ENCODE measurements at places on chromosomes 11 and 22. TPM values are rescaled to one million over a fixed set of nuclear protein-coding genes. Genes with fewer than 3 reads are reported as not detected.

DNA sequence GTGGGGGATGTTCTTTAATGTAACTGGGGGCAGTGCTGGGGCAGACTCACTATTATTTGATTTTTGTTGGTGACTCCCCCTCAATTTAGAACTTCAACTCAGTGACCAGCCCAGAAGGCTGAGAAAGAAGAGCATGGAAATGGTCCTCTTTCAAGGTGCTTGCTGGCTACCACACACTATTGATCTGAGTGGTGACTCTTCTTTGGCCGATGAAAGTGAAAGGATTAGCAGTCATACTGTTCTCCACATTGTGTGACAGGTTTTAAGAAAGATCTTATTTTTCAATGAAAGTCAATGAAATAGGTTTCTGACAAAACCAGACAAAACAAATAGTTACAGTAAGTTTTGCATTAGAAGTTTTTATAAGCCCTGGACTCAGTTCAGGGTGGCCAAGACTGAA is 29.9 kb downstream of the NLRP14 start:
- no peak for DNase-seq

- no peak for DNase-seq
Observed at GRCh38 chr11:94815705-94816344, 47.7 kb downstream of the AMOTL1 start.

- DNase-seq: no peak
Observed at GRCh38 chr11:83156996-83157593, at the start of gene PCF11. PCF11 (plus strand) TSS chr11:83157131; CDS start chr11:83157440, 309 bp downstream.

The TMEM132A gene
- 55.6 TPM for polyA plus RNA-seq

- no peak for DNase-seq
Observed at GRCh38 chr22:27834364-27835185, 33.0 kb upstream of the MN1 start.

GRCh38 chr11:8098879-8099278 is 17.9 kb downstream of the TUB start:
- DNase-seq: no peak

DNA sequence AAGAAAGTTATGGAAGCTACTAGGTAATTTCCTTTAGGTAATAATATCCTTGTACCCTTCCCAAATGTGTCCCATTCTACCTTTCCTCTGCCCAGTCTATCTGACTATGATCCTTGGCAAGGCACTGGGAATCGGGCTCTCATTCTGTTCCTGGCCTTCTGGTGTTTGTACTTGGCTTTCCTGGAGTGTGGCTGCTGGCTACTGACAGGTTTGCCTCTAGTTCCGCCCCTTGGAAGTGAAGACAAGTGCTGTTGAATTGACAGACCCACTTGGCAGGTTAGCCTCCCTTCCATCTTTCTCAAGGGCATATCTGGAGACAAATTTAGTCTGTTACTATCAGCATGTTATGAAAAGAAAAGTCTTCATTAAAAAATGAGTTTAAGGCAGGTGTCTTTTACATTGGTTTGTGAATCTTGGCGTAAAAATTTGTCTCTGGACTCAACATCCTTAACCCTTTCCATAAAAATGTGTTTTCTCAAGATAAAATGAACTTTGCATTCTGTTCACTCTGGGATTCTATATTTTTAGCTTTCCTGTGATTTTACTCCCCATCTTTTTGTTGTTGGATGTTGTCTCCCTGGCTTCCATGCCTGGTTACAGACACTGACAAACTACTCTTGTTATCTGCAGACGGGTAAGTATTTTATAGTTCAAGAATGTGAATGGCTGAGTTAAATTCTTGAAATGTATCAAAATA is 287.4 kb upstream of the PDGFD start:
- no peak for DNase-seq

Measured in right renal cortex interstitium (tissue), 3 donors.